ENCODE measurements at places on chromosomes 16 and 17.

- DNase-seq: no peak
Observed at GRCh38 chr16:50478773-50479149, 69.4 kb upstream of the NKD1 start.

GRCh38 chr16:20041924-20042596 lies 31.6 kb downstream of the GPR139 start:
- DNase-seq: no peak

DNA sequence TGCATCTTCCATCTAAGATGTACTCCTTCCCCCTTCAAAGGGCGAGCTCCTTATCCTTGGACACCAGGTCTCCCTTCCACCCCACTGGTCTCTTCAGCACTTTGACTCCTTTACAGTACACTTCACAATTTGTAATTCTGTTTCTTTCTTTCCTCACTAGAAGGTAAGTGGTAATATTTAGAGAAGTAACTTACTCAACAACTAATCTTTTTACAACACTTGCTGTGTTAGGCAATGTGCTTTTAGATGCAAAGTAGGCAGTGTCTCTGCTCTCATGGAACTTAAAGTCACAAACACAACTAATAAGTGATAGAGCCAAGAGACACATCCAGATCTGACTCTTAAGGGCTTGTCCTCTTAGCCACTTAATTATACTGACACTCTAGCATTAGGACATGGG lies 6.4 kb downstream of the SIAH1 start:
- no peak for DNase-seq

- no peak for DNase-seq
Observed at GRCh38 chr16:62717026-62717425, 680.8 kb upstream of the CDH8 start.

DNA sequence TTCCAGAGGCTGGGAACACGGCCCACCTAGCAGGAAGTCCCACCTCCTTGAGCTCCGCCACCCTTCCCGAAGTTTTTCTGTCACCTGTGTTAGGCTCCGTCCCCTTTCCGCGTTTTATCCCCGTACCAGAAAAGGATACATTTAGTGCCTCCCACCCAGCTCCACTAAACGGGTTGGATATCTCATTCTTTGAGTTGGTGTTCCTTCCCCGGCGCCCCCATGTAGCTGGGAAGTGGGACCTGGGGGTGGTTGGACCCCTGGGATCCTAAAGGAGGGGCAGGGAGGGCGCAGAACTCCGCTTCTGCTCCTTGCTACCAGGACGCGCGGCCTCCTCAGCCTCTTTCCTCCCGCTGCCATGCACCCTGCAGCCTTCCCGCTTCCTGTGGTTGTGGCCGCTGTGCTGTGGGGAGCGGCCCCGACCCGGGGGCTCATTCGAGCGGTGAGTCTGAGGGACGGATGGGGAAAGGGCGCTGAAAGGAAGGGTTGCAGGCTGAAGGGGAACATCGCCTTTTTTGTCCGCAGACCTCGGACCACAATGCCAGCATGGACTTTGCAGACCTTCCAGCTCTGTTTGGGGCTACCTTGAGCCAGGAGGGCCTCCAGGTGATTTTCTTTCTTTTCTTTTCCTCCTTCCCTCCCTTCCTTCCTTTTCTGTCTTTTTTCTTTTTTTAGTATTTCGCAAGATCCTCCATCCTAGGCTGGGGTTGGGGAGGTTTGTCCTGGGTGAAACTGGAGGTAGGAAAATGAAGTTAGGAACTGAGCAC lies 669 bp downstream of the RNF167 start:
- DNase-seq: no peak
